Anterior cingulate cortex (tissue), 58 donors: ENCODE measurements at places on chromosomes 16 and 17.

GRCh38 chr16:8626946-8627345, 5.4 kb downstream of the METTL22 start:
- no peak for DNase-seq

DNA sequence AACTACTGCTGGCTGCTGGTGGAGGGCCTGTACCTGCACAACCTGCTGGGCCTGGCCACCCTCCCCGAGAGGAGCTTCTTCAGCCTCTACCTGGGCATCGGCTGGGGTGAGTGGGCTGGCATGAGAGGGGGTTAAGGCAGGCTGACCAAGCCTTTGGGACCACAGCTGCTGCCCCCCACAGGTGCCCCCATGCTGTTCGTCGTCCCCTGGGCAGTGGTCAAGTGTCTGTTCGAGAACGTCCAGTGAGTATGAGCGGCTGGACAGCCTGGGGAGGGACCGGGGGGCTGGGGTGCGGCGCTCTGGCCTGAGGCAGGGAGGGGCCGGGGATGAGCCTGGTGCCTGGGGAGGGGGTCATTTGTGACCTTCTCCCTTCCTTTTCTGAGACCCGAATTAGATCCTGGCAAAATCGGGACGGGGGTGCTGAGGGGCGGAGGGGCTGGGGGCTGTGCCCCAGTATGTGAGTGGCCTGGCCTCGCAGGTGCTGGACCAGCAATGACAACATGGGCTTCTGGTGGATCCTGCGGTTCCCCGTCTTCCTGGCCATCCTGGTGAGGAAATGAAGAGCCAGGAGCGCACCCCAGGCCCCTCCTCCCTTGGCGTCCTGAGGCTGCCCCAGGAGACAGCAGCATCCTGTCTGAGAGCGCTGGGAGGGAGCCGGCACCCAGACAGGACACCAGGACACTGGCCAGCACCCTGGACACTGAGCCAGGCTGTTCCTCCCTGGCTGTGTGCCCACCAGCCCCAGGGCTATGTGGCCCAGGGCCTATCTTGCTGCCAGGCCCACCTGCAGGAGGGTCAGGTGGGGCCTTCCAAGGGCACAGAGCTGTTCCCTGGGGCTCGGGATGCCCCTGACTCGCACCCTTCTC, 8.0 kb downstream of the GCGR start:
- no peak for DNase-seq

DNA sequence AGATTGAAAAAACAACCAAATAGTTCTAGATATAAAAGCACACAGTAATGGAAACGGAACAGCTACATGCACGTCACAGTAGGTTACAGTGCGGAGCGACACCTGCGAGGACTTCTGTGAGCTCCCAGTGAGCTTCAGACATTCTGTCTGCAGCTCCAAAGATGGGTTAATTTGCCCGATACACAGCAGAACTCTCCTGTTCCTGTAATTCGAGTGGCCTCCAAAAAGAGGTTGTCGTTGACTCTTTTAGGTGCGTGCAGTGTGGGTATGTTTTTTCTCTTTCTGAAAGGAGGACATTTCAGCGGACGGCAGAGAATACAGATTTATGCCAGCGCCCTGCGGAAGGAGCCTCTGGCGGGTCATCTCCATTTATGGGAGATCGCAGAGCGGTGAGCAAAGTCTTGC, 2.9 kb downstream of the OR1F1 start:
- DNase-seq: no peak

- no peak for DNase-seq
These were observed 208.0 kb downstream of the FOXL1 start for GRCh38 chr16:86786338-86786737.

DNA sequence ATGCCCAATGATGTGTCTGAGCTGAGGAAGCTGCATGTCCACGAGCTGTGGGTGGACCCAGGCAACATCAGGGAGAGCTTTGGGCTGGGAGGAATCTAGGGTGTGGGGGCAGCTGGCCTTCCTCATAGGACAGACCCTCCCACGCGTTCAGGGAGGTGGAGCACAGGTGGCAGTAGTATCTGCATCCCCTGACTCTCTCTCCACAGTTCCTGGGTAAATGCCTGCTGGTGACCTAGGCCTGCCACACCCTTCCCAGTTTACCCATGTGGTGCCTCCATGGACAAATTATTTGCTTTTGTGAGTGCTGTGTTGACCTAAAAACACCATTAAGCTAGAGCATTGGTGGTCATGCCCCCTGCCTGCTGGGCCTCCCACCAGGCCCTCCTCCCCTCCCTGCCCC, 3.2 kb downstream of the HBM start:
- no peak for DNase-seq

DNA sequence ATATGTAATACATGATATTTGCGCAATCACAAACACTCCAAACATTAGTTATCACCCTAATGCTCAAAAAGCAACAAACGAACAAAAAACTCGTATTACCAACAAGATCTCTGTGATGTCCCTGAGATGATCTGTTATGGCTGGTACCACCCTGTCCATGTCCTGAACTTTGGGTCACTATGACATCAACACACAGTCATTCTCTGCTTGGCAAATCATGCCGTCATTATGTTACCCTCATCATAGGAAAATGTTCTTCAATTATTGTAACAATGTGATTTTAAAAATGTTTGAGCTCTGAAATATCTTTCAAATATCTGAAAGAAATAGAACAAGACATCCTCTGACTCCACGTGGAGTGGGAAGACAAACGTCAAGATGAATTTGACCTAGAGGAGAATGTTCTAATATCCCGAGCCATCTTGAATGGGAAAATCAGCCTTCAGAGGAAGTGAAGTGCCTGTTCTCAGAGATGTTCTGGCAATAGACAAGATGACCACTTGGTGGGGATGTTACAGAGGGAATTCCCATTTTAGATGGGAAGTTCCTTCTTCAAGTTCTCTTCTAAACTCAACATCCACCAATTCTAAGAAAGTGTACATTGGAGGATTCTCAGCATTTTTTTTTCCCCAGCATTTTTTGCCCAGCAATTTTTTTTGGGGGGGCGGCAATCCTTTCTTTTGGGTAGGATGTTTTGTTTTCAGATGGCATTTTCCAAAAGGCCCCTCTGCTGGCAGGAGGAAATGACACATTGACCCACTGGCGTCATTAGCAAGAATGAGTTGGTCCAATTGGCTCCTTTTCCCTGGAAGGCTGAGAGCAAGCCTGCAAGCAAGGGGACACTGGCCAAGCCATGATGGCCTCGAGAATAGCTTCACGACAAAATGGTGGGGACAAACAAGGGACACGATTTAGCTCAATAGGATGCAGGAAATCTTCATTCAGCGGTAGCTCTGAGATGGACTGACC, 3.7 kb upstream of the HSD17B2 start:
- DNase-seq: no peak

DNA sequence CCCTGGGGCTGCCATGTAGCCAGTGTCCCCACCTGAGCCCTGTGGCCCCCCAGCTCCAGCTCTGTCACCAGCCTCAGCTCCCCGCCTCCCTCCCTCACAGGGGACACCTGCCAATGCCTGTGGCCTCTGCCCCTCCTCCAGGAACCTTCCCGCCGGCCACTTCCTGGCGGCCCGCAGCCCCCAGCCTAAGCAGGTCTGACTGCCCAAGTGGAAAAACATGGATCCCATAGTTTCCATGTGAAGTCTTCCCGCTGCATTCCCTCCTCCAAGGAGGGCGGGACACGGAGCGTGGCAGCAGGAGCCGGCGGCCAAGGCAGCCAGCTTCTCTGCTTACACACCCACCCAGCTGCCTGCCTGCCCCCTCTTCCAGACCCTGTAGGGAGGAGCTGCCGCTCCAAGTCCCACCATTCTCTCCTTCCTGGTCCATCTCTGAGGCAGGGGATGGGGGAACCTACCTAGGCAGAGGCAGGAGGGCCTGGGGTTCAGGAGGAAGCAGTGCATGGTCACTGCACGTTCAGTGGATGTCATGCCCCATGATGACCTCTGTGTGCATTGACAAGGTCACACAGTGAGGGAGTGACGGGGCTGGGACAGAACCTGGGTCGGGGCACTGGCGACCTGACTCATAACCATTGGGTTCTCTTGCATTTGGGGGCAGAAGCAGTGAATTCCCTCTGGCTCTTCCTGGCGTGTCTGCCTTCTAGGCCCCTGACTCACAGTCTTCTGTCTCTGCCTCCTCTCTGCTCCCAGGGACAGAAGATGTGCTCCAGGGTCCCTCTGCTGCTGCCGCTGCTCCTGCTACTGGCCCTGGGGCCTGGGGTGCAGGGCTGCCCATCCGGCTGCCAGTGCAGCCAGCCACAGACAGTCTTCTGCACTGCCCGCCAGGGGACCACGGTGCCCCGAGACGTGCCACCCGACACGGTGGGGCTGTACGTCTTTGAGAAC, 8.7 kb downstream of the VASN start:
- no peak for DNase-seq

DNA sequence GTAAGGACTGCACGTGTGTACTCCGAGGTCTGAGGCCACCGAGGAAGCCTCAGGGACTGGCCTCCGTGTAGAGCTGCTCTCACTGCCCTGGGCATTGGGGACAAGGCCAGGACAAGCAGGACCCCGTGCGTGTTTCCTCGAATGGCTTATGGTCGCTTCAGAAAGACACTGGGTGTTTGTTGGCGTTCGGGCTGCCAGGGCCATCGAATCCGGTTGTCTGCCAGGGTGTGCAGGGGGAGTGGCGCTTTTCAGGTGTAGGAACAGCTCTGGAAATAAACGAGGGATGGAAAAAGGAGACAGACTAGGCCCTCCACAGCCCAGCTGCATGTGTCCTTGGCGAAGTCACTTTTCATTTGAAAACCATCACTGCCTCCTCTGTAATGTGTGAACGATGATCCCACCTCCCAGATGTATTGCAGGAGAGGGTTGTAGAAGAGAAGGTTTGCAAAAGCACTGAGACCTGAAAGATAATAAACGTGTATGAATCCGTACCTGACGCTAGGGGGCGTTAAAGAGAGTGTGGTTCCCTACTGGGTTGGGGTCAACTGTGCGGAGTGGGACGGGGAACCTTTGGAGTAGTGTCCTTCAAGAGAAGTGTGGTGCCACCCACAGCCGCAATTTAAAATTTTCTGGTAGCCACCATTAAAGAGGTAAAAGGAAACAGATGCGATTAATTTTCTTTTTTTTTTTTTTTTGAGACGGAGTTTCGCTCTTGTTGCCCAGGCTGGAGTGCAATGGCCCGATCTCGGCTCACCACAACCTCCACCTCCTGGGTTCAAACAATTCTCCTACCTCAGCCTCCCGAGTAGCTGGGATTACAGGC, 2.1 kb upstream of the ZSCAN10 start:
- DNase-seq: no peak

- no peak for DNase-seq
These were observed 57.9 kb upstream of the KCNJ16 start for GRCh38 chr17:70017112-70017511.

GRCh38 chr17:57869617-57870282, 19.9 kb upstream of the MRPS23 start:
- DNase-seq: no peak
